ENCODE measurements at places on chromosomes 2 and 18.

DNA sequence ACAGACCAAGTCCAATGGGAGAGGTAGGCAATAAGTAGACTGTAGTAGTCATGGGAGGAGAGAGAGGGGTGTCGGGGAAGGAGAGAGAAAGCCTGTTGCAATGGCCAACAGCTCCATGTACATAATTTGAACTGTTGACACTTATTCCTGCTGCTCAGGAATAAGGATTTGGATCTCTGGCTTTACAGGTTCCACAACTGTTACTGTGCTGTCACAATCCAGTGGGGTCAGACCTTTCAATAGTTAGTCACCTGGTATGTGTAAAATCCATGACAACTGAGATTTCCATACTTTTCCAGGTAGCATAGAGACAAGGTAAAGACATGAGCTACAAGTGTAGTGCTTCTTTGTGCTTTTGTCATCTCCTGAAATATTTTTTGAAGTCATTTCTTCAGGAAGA is 47.5 kb upstream of the RIOK3 start:
- no peak for DNase-seq

DNA sequence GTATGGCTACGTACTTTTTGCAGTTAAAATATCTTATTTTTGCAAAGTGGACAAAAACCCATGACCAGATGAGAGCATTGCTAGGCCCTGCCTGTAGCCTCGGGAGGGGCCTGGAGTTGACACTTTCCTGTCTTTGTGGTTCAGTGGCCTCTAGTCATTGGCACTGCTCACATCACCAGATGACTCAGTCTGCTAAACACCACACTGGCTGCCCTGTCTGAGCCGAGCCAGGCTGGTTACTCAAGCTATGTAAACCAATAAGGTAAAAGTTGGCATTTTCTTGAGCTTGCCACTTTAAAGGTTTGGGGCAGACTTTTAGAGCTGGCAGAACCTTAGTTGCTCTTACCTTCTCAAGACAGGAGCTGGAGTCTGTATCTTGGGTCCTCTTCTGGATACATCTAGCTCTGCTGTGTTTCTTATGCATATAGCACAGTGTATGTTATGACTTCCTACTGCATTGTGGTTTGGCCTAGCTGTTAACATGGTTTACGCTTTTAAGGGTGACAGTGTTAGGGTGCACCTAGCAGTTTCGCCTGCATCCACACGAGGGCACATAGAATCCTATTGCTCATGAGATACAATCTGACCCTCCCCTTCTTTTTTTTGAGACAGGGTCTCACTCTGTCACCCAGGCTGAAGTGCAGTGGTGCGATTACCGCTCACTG is 76.4 kb downstream of the AP1S3 start:
- no peak for DNase-seq

DNA sequence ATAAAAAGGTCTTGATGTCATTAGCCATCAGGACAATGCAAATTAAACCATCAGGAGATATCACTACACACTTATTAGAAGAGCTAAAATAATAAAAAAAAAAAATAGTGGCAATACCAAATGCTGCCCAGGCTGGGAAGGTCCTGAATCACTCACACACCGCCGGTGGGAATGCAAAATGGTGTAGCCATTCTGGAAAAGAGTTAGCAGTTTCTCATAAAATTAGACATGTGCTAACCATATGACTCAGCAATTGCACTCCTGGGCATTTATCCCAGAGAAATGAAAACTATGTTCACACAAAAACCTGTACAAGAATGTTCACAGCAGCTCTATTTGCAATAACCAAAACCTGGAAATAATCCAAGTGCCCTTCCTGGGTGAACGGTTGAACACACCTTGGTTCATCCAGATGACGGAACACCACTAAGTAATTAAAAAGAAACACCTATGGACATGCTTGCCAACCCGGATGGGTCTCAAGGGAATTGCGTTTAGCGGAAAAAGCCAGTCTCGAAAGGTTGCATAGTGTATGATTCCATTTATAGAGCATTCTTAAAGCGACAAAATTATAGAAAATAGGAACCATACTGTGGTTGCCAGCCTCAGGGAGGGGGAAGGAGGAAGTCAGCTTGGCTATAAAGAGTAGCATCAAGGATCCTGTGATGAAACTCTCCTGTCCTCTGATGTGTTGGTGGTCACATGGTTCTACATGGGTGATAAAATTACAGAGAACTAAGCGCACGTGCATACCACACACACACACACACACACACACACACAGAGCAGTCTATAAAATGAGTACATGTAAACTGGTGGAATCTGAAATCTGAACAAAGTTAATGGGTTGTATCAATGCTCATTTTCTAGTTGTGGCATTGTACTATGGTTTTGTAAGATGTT is 4.6 kb downstream of the MBP start:
- DNase-seq, result no peak

- DNase-seq, result no peak
Measured at GRCh38 chr2:180775711-180776110, 204.7 kb upstream of the UBE2E3 start.

GRCh38 chr2:29747786-29748470 is 173.5 kb downstream of the ALK start:
- no peak for DNase-seq

GRCh38 chr2:172107690-172108586 is 5.2 kb upstream of the DLX2 start:
- DNase-seq, result no peak

- DNase-seq, result no peak
Measured at GRCh38 chr2:95032868-95033603, 7.5 kb downstream of the MAL start.

- DNase-seq, result no peak
Measured at GRCh38 chr2:196247114-196247975, 76.0 kb upstream of the STK17B start.

DNA sequence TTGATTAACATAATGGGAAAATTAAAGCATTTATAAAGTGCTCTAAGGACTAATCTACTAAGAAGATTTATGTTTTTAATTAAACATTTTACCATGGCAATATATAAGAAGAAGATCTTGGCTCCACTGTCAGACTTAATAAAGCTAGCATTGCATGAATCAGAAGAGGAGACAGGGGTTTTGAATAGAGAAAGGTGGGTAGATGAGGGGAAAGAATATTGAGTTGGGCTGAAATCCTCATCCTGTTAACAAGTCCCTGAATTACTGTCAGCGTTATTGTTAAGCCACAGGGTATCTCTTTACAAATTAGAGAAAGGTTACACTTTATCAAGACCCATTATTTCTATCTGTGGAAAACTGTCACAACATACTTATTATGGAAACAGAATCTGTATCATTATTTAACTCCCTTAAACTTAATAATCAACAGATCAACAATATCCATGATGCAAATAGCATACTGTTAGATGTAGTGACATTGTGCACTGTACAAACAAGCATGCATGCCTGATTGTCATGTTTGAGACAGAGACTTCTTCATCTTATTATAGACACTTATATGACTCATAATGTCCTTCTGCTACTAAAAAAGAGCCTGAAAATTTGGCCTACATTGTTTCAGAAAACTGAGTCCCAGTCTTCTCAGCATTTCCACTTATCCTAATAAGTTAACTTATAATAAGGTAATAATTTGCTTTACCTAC is 304.1 kb downstream of the NRXN1 start:
- DNase-seq, result no peak

- no peak for DNase-seq
Measured at GRCh38 chr2:100291152-100291970, 30.9 kb downstream of the LONRF2 start.

DNA sequence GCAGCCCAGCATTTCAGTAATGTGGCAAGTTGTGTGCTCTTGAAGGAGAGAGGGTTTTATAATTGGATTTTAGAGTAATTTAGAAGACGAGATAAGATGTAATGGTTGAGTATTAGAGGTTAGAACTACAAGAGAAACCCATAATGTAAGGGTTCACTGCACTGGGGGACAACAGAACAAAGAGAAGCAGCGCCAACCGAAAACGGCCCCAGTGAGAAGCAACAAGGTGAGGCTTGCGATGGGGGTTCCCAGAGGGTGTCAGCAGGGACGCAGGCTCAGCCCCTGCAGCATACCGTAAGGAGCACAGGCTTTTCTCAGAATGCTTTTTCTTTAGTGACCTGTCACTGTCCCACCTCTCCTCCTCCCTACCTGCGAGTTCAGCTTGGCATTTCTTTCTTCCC is 183.9 kb upstream of the ETAA1 start:
- DNase-seq, result no peak

DNA sequence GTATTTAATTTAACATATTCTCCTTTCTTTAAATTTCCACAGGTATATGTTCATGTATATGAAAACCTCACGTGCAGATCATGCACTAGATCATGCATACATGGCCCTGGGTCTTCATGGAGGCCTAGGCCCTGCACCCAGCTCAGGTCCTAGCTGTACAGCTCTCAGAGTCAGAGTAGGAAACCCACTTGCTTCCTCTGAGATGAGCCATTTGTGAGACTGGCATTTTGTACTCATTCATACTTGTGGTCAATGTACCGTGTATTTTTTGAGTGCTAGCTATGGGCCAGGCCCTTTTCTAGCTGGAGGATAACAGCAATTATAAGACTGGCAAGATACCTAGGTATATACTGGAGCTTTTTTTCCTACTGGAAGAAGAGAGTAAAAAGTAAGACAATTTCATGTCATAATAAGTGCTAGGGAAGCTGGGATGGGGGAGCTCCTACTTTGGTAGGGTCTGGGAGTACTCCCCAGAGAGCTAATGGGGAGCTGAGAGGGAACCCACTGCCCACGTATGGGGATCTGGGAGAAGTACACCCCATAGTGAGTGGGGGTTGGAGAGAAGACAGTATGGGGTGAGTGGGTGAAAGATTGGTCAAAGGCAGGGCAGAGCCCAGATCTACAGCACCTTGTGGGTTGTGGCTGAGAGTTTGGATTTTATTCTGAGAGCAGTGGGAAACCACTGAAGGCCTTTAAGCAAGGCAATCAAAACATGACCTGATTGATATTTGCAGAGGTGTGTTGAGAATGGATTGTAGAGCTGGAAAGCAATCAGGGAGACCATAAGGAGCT is 72.0 kb downstream of the POLE4 start:
- DNase-seq, result no peak

- DNase-seq, result no peak
Measured at GRCh38 chr18:48328473-48329210, 80.5 kb downstream of the ZBTB7C start.

- DNase-seq, result no peak
Measured at GRCh38 chr2:124112966-124113365, 87.9 kb downstream of the CNTNAP5 start.

DNA sequence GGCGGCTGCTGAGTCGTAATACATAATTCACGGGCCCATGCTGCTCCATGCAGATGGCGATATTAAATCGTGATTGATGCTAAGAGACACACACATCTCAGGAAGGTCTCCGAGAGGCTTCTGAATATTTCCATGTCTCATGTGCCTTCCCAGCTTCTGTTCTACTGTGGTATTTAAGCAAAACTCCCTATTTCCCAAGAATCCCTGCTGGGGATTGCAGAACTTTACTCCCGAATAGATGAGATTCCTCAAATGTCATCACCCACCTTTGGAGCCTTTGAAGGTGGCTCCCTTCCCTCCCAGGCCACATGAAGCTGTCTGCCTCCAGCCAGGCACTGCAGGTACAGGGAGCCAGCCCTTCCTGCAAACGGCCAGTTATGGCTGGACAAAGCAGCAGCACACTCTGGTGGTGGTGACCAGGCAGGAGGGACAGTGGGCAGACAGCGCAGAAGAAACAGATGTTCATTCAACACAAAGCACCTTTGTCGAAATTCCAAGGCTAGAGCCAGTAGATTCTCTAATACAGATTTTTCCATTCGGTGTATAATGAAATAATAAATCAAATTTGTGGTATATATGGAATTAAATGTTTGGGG is 14.1 kb downstream of the NRP2 start:
- DNase-seq, result no peak

- DNase-seq, result no peak
Measured at GRCh38 chr2:225017098-225017685, 25.1 kb downstream of the DOCK10 start.

- no peak for DNase-seq
Measured at GRCh38 chr2:15259356-15259756, 301.8 kb downstream of the NBAS start.

DNA sequence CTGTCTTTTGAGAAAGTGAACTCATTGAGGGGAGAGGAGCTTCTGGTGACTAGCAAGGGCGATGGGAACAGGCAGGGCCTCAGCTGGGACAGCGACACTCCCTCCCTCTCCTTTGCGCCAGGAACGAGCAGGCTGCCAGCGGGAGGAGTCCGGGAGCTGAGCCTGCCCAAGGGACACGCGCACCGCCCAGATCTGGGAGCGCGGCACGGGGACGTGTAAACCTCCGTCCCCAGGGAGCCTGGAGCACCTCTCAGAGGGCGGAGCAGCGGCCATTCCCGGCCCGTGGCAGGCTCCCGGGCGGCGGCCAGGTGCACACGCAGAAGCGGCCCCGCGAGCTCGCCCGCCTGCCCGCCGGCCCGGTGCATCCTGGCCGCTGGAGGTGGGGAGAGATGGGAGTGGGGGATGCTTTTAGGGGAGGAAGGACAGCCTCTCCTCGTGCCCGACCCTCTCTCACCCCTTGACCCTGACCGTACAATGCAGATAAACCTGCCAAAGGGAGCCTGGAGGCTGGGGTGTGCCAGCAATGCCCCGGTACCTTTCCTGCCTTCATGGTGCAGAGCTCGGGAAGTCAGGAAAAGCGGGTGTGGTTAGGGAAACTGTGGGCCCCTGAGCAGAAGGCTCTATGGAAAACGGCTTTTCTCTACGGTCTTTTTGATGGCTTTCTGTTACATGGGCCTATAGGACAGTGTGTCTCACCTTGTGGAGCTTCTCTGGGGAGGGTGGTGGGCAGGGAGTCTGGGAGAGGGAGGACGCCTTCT is 2.2 kb downstream of the AQP4 start:
- no peak for DNase-seq

GRCh38 chr2:120738117-120738516 is 2.4 kb downstream of the GLI2 start:
- no peak for DNase-seq

- DNase-seq, result no peak
Measured at GRCh38 chr2:218229851-218230250, 12.9 kb downstream of the ARPC2 start.

- DNase-seq, result no peak
Measured at GRCh38 chr2:62475172-62476011, 30.6 kb downstream of the TMEM17 start.

DNA sequence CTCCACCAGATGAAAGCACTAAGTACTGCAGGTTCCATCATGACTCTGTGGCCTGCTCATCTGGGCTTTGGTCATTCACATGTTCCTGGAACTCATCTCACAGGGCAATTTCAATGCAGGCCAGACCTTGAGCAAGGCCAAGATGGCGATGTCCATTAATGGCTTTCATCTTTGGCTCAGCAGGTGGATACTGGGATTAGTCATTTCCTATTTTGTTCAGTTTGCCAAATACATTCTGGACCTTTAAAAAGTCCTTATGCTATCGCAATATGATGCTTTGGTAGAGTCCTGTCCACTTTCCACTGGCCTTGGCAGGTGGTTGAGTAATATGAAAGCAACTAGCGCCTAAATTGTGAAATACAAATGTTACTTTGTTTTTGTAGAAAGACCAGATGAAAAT is 170.1 kb upstream of the REV1 start:
- no peak for DNase-seq

DNA sequence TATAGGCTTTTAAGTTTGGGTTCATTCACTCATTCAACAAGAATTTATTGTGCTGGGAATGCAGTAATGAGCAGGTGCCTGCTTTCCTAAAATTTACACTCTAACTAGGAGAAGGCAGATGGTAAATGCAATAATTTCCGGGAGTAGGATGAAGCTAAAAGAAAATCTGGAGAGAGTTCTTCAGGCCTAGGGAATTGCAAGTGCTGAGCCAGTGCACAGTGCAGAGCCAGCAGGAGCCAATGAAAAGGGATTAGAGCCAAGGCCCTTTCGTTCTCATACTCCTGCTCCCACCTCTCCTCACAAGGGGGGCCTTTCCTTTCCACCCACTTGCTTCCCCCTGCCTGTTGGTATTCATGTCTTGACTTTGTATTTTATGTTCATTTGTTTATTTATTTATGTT is 55.1 kb downstream of the CFAP221 start:
- DNase-seq, result no peak

Measured in activated naive CD4-positive, alpha-beta T cell (primary cell).